Panc1 (cell line): ENCODE measurements at places on chromosomes 12 and 14.

- no peak for DNase-seq
These were observed 305.5 kb downstream of the CEP128 start for GRCh38 chr14:80636071-80636470.

GRCh38 chr14:84343656-84344055 is 1186.3 kb upstream of the FLRT2 start:
- no peak for DNase-seq

DNA sequence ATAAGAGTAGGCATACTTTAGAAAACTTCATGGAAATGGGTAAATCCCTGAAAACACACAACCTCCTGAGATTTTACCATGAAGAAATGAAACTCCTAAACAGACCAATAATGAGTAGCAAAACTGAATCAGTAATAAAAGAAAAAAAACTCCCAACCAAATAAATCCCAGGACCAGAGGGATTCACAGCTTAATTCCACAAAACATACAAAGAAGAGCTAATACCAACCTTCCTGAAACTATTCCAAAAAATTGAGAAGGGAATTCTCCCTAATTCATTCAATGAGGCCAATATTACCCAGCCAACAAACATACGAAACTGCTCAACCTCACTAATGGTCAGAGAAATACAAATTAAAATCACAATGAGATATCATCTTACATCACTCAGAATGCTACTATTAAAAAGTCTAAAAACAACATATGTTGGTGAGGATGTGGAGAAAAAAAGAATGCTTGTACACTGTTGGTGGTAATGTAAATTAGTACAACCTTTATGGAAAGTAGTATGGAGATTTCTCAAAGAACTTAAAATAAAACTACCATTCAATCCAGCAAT is 97.3 kb upstream of the ST8SIA1 start:
- no peak for DNase-seq

GRCh38 chr14:85934886-85935254 is 404.9 kb downstream of the FLRT2 start:
- no peak for DNase-seq

DNA sequence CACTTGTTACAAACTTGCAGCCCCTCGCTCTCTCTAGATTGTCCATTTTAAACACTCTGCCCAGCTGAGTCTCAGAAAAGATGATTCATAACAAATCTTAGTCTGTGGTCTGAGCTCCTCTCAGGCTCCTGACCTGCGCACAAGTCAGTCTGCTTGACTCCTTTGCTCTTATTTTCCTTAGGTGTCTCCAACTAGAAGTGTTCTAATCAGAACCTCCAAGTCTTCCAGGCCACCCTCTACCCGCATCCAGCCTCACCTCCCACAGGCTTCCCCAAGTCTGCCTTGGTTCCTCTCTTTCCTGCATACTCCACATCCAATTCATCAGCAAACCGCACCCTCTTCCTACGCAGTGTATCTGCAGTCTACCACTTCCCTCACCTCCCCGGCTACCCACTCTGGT is 42.4 kb upstream of the BDKRB2 start:
- DNase-seq: no peak

- no peak for DNase-seq
These were observed 14.8 kb upstream of the BCL11B start for GRCh38 chr14:99286761-99287160.

- DNase-seq: no peak
These were observed 6.5 kb downstream of the ERC1 start for GRCh38 chr12:997505-997904.

- no peak for DNase-seq
These were observed 11.8 kb upstream of the DERA start for GRCh38 chr12:15899282-15899870.

- no peak for DNase-seq
These were observed 7.6 kb upstream of the ABHD12B start for GRCh38 chr14:50864237-50864636.

- no peak for DNase-seq
These were observed 34.6 kb downstream of the FMNL3 start for GRCh38 chr12:49672301-49673217.

GRCh38 chr14:55964091-55964490 is 154.1 kb upstream of the PELI2 start:
- no peak for DNase-seq
